ENCODE measurements at places on chromosomes 3 and 15.

DNA sequence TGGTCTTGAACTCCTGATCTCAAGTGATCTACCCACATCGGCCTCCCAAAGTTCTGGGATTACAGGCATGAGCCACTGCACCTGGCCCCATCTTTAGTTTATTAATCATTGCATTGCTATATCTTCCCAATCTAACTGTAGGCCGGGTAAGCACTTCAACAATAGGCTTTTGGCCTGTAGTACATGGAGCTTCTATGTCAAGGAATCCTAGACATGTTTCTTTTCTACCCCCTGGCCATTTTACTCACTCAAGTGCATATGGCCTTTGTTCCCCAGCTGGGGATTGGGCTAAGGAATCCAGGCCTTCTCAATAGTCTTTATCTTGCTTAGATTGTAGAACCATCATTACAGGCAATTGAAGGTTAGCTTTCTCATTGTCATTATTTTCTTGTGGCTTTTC, 122.3 kb upstream of the MBNL1 start:
- no peak for DNase-seq

GRCh38 chr15:66840615-66841390, 138.8 kb downstream of the SMAD6 start:
- DNase-seq, result no peak

GRCh38 chr3:40585381-40586016, 60.7 kb downstream of the ZNF621 start:
- no peak for DNase-seq

DNA sequence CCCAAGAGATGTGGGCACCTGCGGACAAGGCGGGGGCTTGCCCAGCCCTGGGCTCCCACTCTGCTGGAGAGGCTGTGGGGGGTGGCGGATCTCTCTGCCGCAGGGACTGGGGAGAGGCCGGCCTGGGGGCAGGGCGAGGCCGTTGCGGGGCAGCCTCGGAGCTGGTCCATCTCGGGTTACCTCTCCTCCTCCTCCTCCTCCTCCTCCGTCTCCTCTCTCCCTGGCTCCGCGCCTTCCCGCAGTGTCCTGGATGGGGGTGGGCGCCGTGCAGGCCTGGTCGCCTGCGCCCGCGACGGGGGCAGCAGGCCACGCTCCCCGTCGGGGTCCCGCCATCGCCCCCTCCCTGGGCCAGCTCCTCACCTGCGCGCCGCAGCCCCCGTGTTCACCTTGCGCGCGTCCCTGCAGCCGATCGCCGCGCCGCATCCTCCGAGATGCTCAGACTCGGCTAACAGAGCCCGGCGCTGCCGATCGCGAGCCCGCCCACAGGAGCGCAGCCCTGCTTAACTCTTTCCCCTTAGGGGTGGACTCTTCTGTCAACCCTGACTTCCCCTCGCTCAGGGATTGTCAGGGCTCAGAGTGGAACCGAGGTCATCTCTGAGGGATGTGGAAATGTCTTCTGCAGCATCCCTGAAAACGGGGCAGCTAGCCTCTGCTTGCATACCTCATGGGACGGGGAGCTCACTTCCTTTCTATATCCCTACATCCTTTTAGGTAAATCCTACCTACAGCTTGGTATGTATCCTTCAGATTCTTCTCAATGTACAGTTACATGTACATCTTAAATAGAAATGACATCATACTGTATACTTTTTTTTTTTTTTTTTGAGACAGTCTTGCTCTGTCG, at the start of gene PRRT3:
TSS of gene PRRT3 (minus strand) at position 447 of the 844 bp plus-strand sequence. CDS start 2,293 bp downstream, outside the sequence.
- DNase-seq, result no peak

- DNase-seq, result no peak
Measured at GRCh38 chr3:157094301-157094700, 65.6 kb downstream of the CCNL1 start.
